ENCODE measurements at places on chromosomes 1 and 21. TPM values are rescaled to one million over a fixed set of nuclear protein-coding genes. Genes with fewer than 3 reads are reported as not detected.

The SPRR5 gene
- total RNA-seq, result not detected

The CFHR3 gene
- not detected for total RNA-seq

The MYOG gene
- total RNA-seq, result not detected

The CLIC6 gene
- 0.71 TPM for total RNA-seq

The EGLN1 gene
- total RNA-seq, result 56.2 TPM

The C1QC gene
- total RNA-seq, result not detected

The RUNX3 gene
- total RNA-seq, result 0.34 TPM

The LRRC7 gene
- total RNA-seq, result 0.07 TPM

The SASS6 gene
- 1.7 TPM for total RNA-seq

The HSF2BP gene
- total RNA-seq, result 8.5 TPM

The DRAM2 gene
- total RNA-seq, result 86.5 TPM

The PDC gene
- not detected for total RNA-seq

The PLD5 gene
- 1.0 TPM for total RNA-seq

The NCAM2 gene
- not detected for total RNA-seq

The IFNLR1 gene
- 5.8 TPM for total RNA-seq

The FAM163A gene
- not detected for total RNA-seq

The SPRR2D gene
- 47.8 TPM for total RNA-seq

The AKR7A3 gene
- total RNA-seq, result 0.57 TPM

The FLG2 gene
- under 0.01 TPM for total RNA-seq

The AK2 gene
- 74.8 TPM for total RNA-seq

The MTARC2 gene
- total RNA-seq, result 4.6 TPM

The CHRM3 gene
- 1.1 TPM for total RNA-seq
